ENCODE measurements at places on chromosomes 7 and 10.

GRCh38 chr10:58104351-58104751 lies 163.3 kb downstream of the IPMK start:
- DNase-seq, result no peak

- no peak for DNase-seq
Measured at GRCh38 chr7:2276107-2276506, 34.1 kb downstream of the NUDT1 start.

GRCh38 chr10:60714233-60714632 lies 64.0 kb upstream of the CDK1 start:
- peak; percentile 40 for DNase-seq

DNA sequence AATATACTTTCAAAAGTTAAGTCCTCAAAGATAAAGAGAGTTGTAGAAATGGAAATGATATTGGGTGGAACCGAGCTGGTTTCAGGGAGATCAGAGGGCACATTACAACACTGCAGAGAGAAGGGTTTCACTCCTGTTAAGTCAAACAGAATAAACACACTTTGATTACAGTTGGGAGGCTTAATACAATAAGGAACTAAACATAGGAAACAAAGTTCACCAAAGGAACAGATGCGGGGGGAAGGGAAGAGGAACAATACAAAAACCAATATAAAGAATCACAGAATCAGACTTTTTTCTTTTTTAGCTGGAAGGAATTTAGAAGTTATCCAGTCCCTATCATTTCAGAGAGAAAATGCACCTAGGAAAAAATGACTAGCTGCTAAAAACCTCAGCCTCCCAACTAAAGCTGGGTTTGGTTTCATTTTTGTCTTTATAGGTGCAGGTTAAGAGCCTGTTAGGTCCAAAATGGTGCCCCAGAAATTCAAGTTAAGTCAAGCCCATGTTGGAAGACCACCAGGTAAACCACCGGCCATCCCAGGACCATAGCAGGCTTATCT lies 81.9 kb downstream of the DNMBP start:
- DNase-seq, result no peak

- no peak for DNase-seq
Measured at GRCh38 chr10:130934293-130935127, 377.0 kb downstream of the TCERG1L start.

DNA sequence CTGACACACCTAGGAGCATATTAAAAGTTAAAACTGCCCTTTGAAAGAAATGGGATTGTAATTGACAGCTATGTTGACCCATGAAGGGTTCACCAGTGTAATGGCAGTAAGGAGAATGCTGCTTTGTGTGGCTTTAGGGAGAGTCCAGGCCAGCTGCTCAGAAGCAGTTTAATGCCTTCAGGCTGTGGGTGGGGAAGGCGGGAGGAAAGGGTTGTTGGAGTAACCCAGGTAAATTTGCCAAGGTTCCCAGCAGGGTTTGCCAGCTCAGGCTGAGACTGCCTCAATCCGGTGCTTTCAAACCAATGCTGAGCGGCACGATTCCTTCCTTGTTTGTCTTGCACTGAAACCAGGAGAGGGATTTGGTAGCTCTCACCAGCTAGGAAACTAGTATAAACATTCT lies 637.2 kb downstream of the INHBA start:
- DNase-seq, result no peak

- no peak for DNase-seq
Measured at GRCh38 chr10:78807504-78808203, 261.1 kb upstream of the ZMIZ1 start.

Measured in CD4-positive, alpha-beta T cell treated with Interleukin-15 for 4 hours (primary cell).